ENCODE measurements at places on chromosomes 1 and 21.

DNA sequence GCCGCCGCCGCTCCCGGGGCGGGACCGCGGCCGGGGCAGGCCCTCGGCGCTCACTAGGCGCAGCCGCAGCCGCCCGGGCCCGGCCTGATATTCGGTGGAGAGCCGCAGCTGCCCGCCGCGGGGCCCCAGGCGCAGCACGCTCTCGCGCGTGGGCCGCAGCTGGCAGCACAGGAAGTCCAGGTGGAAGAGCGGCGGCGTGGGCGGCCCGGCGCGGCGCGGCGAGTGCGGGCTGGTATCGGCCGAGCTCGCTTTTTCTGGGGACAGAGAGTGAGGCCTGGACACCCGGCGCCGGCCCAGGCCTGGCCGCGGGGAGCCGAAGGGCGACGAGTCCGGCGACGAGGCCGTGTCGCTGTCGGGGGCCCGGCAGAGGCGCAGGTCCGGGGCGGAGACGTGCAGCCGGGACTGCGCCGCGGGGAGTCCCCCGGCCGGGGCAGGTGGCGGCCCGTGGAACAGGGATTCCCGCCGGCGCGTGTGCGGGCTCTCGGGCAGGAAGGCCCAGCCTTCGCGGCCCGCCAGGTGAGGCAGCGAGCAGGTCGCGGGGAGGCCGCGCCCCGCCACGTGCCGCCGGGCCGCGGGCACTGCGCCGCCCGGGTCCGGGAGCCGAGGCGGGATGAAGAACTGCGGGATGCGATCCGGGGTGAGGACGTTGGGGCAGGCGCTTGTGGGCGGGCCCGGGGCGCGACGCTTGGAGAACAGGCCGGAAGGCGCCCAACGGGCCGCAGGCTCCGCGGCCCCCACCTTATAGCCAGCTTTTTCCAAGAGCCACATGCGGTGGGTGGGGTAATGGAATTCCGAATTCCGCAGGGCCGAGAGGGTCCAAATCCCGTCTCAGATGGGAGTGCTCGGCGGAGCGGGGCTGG is 1.2 kb downstream of the C2CD4D start:
- peak; percentile 21 for DNase-seq

GRCh38 chr1:234579967-234580366 is 30.0 kb downstream of the IRF2BP2 start:
- DNase-seq, result no peak

DNA sequence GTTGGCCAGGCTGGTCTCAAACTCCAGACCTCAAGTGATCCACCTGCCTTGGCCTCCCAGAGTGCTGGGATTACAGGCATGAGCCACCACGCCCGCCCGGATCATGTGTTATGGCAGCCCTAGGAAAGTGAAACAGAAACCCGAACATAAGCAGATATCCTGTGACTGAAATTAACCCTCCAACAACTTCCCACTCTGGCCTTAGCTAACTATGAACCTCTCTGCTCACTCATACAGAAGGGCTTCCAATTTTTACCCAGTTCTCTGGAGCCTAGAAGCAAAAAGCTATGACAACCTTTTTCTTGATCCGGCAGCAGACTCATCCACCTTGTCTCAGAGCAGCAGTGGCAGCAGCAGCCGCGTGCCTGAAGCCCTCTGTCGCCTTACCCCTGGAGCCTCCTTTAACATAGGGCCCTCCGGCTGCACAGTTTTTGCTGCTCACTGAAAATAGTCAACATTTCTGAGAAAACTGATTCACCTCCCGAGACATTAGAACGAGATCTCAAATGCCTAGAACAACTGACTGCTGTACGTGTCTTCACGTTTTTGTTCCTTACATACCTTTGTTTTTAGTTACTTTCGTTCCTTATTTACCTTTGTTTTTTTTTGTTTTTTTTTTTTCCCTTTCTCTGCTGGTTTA is 9.3 kb downstream of the CBR1 start:
- DNase-seq, result no peak

GRCh38 chr1:35298464-35298863 is 30.0 kb downstream of the ZMYM4 start:
- DNase-seq, result no peak

- DNase-seq, result no peak
Measured at GRCh38 chr1:67434491-67434890, 4.3 kb upstream of the SERBP1 start.

DNA sequence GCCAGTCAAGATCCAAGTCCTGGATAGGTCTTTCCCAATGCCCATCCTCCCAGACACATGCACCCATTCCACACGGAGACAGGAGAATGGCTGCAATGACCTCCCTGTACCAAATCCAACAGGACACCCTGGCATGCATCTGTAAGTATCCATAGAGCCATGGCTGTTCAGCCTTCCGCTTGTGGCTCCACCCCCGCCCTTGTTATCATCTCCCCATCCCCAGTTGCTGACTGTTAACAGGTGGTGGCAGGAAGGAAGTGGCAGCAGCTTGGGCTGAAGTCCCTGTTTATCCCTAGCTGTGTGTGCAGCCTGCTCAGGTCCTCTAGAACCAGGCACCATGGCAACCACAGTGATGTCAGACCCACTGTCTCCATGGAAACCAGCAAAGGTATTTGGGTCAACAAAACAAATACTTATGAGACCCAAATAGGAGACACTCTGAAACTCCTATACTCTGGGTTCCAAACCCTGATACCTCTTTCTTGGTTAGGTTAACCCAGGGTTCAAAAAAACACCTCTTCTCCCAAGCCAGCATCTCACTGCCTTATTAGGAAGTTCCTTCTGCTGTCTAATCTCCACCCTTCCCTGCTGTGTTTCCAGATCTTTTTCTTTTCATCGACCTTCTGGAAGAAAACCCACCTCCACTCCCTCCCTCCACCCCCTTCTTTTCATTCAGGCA is 721 bp downstream of the PBXIP1 start:
- peak; percentile 96 for DNase-seq

- no peak for DNase-seq
Measured at GRCh38 chr1:35029761-35030160, 2.0 kb downstream of the ZMYM6 start.

GRCh38 chr1:58282623-58283387 is 263.7 kb downstream of the OMA1 start:
- no peak for DNase-seq

- DNase-seq, result no peak
Measured at GRCh38 chr1:206039046-206039973, 13.7 kb upstream of the RHEX start.
